ENCODE measurements at places on chromosomes 16 and 17. TPM values are rescaled to one million over a fixed set of nuclear protein-coding genes. Genes with fewer than 3 reads are reported as not detected.

Gene TSEN54
- 12.1 TPM for total RNA-seq

DNA sequence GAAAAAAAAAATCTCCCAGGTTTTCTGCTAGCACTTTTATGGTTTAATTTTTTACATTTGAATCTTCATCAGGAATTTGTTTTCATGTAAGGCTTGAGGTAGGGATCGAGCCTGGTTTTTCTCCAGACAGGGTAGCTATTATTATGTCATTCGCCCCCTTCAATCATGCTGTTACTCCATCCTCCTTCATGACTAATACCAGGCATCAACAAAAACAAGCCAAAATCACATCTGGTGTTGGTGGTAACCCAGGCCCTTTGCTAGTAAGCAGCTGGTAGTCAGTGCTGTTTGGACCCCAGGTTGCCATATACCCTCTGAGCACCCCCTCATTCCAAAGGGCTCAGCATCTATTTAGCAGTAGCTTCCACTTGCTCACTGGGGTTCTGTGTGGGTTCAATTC lies 29.5 kb downstream of the DRC3 start:
- peak; percentile 41 for DNase-seq

DNA sequence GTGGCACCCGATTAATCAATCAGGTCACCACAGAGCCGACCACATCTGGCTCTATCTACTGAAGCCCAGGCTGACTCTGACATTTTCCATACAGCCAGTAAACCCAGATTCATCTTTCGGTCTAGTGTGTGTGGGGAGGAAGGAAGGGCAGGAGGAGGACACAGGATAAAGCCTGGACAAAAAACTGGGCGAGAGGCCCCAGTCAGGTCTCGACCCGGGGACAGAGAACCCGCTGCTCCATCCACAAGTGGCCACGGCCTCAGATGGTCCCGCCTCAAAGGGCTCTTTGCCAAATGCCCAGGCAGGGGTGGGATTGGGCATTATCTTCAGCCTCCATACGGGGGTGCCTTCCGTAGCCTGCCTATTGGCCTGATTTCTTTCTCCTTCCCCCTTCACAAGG lies 7.8 kb downstream of the ABR start:
- DNase-seq, result no peak

Gene PPY
- total RNA-seq, result not detected

Gene CHST4
- not detected for total RNA-seq

Gene BCL6B
- not detected for total RNA-seq

- no peak for DNase-seq
Measured at GRCh38 chr16:60907645-60908044, 1128.6 kb downstream of the CDH8 start.

Gene ACSM5
- under 0.01 TPM for total RNA-seq

DNA sequence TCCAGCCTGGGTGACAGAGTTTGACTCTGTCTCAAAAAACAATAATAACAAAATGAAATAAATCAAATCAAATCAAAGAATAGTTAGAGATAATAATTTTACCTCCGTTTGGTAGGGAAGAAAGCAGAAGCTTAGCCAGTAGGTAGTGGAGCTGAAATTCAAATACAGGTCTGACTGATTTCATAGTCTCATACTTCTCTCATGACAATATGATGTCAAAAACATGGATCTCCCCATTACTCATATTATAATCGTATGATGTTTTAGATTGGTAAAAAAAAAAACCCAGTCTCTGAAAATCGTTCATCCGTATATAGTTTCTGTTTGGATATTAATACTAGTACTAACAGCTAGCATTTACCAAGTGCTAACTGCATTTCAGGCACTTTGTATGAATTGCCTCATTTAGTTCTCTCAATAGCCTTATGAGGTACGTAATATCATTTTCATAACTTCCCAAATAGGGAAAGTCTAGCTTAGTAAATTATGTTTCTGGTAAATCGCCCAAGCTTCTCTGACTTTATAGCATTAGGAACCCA lies 48.7 kb downstream of the CDH8 start:
- no peak for DNase-seq

- peak; percentile 39 for DNase-seq
Measured at GRCh38 chr17:50514936-50515702, 6.9 kb downstream of the MYCBPAP start.

Gene SLC13A2
- not detected for total RNA-seq

Gene DLX4
- not detected for total RNA-seq

Gene SSTR5
- total RNA-seq, result not detected

Gene JMJD6
- total RNA-seq, result 24.2 TPM

Gene MEIOC
- under 0.01 TPM for total RNA-seq

Gene GFER
- total RNA-seq, result 9.5 TPM

Gene HOXB8
- total RNA-seq, result not detected

Gene PHAF1
- total RNA-seq, result 16.0 TPM

GRCh38 chr16:22300427-22301071 lies 3.3 kb downstream of the POLR3E start:
- peak; percentile 68 for DNase-seq

DNA sequence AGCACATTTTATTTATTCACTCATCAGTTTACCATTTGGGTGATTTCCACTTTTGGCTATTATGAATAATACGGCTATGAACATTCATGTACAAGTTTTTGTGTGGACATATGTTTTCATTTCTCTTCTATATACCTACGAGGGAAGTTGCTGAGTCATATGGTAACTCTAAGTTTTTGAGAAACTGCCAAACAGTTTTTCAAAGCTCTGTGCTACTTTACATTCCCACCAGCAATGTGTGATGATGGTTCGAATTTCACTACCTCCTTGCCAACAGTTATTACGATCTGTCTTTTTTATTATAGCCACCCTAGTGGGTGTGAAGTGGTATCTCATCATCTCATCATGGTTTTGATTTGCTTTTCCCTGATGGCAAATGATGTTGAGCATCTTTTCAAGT lies 63.7 kb upstream of the MRTFB start:
- peak; percentile 66 for DNase-seq

DNA sequence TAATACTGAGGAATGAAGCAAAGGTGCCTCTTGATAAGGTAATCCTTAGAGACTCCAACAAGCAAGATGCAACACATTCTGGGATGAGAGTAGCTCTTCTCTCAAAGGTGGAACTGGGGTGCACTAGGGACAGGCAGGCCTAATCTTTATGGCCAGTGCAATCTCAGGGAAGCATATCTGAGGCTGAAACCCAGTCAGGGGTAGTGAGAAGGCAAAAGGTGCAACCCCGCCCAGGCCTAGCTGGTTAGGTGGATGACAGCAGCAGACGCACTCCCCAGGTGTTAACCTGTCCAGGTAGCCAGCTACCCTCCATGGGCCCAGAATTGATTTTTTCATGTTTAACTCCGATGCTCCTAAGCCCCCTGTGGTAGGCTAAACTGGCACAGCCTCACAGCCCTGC lies 9.9 kb upstream of the SLC46A1 start:
- DNase-seq, result no peak

DNA sequence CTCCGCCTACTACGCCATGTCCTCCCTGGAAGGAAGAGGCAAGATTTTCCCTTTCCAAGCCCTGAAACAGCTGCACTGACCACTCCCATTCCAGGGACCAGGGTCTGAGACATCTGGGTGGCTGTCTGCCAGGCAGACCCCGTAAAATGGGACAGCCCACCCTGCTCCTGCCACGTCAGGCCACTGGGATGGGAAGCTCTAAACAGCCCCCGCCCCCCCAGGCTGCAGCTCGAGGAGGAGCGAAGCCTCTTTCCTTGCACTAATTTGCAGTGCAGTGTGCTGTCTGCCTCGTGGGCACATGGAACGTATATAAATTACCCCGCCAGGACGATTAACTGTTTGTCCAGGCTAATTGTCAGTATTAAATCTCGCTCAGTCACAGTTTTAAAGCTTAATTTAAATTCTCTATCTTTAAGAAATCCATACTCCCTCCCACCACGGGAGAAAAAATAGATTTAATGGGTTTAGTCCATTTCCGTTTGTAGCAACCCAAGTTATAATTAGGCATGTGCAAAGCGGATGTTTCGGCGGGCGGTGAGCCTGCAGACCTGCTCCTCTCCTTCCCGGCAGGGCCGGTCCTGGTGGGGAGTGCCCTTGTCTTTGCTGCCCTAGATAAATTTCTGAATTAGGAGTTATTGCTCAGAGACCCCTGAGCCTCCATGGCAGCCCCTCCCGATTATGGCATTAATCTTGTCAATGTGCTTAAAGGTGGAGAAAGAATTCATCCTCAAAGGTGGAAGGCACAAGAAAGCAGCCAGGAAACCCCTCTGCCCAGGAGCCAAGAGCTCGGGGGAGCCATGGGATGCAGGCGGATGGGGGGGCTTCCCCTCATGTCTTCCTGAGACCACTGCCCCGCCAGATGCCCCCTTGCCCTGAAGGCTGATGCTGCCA lies 268.0 kb upstream of the TNRC6C start:
- DNase-seq, result peak; percentile 1

DNA sequence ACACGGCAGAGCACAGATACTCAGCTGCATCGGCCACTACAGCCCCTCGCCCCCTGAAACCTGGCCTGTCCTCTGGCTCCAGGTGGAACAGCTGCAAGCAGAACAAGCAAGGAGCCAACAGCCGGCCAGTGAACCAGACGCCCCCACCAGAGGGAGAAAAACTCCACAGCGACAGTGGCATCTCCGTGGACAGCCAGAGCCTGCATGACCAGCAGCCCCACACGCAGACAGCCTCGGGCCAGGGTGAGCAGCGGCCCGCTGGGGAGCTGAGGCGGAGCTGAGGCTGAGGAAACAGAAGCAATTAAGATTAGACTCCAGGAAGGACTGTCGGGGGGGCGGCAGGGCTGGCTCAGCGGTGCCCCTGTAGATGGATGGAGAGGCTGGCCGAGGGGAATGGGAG lies 16.7 kb downstream of the NGFR start:
- no peak for DNase-seq

Measured in fibroblast of villous mesenchyme (primary cell).